Mammary epithelial cell (primary cell): ENCODE measurements at places on chromosomes 7 and 10. TPM values are rescaled to one million over a fixed set of nuclear protein-coding genes. Genes with fewer than 3 reads are reported as not detected.
A peak's percentile ranks its signal among the peaks of the same experiment; 100 is the strongest.

DNA sequence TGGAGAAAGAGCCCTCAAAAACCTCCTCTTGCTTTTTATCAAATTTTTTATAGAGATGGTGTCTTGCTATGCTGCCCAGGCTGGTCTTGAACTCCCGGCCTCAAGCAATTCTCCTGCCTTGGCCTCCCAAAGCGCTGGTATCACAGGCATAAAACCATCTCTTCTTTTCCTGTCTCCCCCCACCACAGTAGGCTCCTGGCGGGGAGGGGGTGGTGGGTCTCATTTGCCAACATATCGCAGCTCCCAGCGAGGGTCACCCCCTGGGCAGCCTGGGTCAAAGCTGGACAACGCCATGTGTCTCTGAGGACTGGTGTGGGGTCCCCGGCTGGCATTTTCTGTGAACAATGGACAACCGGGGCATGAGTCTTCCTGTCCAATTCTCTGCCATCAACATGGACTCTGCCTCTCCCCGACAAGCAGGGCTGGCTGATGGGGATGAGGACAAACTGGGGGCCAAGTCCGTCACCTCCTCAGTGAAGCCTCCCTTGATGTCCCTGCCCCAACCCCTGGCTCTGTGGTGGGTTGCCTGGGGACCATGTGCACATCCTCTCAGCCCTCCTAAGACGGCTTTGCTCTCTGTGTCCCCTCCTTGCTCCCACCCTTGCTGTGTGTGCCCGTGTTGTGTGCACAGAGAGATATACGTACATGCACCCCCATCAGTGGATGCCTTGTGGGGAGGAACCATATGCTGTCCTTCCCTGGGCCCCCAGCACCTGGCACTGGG is 86.4 kb upstream of the GNA12 start:
- no peak for DNase-seq

The STEAP1 gene
- 14.9 and 15.3 TPM in 2 replicates for total RNA-seq

The FGL2 gene
- total RNA-seq: under 0.01 TPM

The ZNF804B gene
- total RNA-seq: not detected in 2 replicates

DNA sequence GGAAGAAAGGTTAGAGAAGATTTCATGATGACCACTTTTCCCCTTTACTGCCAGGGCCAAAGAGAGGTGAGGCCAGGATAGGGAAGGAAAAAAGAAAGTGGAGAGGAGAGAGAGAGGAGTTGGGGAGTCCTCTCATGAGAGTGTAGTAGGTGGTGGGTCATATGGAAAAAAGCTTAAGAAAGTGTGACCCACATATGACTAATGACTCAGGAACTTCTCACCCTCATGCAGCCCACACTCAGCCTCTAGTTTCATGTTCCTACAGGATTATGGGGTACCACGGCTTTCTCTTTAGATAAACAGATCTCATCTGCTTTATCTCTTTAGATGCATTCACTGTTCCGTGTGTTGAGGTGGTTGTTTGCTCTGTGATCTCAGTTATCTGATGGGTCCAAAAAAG is 462.5 kb upstream of the IGFBP3 start:
- peak; percentile 70 for DNase-seq
